ENCODE measurements at places on chromosomes 5 and 9.

DNA sequence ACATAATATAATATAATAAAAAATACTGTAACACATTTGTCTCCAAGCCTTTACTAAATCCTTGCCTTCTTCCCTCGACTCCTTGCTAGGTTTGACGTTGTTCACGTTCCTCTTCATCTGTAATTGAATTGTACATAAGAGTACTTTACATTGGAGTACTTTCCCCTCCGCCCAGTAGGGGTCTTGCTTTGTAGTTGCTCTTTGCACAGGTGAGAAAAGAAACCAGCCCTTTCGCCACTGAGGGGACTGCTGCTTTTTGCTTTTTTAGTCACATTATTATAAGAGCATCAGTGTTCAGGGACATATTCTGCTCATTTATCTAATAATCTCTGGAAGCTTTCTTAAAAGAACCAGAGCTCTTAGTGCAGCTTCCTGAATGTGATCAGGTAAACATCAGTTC lies 115.0 kb downstream of the CETN3 start:
- DNase-seq: peak; percentile 2

- DNase-seq: no peak
Measured at GRCh38 chr9:71710856-71711255, 57.5 kb downstream of the CEMIP2 start.

- DNase-seq: peak; percentile 68
Measured at GRCh38 chr5:19987612-19988361, at the start of gene CDH18. CDH18 (minus strand) TSS chr5:19988200; CDS start chr5:19838986, 149,214 bp downstream.

DNA sequence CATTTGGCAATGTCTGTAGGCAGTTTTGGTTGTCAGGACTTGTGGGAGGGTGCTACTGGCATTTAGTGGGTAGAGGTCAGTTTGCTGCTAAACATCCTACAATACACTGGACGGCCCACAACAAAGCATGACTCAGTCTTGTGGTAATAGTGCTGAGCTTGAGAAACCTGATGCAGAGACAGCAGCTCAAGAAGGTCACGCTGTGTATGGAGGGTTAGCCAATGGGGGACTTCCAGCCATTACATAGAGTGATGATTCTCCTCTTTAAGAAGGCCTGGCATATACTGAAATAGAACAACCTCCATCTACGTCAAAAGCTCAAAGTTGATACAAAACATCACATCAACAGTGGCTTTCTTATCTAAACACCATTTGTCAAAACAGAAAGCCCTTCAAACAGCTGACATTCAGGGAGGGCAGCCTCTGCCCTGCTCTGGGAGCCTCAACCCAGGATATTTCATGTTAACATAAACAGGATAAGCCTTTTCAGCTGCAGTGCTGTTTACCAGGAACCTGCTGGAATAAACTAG lies 143.0 kb downstream of the GPBP1 start:
- DNase-seq: no peak

DNA sequence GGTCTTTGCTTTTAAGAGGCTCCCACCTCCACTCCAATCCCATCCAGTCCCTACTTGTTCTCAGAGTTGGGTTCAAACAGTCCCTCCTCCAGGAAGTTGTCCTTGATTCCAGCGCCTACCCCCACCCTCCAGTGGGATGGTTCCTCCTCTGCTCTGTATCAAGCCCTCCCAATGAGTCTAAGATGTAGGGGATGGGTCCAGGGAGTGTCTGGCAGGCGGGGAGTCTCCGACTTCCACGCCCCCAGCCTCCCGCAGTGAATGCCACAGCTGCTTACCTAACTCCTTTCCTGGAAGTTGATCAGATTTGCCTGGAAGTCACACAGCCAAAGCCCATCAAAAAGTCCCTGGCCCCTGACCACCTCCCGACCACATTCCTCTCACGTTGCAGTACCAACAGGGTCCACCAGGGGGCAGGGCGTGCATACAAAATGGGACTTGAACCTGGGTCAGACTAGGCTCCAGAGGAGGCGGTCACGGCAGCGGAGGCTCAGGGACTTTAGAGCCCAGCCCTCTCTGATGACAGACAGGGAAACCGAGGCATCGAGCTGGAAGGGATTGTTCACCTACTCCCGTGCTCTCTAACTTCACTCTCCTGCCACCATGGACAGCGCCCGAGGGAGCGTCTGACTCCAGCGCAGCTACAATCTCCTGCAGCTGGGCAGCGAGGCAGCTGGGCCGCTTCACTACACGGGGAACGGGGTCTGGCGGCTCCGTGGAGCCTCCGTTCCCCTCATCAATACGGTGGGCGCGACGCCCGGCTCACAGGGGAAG lies 25.0 kb upstream of the TDRD7 start:
- DNase-seq: no peak

GRCh38 chr9:90822866-90823265 lies 21.2 kb downstream of the SYK start:
- no peak for DNase-seq

GRCh38 chr5:80990527-80990926 lies 30.4 kb downstream of the RASGRF2 start:
- no peak for DNase-seq

DNA sequence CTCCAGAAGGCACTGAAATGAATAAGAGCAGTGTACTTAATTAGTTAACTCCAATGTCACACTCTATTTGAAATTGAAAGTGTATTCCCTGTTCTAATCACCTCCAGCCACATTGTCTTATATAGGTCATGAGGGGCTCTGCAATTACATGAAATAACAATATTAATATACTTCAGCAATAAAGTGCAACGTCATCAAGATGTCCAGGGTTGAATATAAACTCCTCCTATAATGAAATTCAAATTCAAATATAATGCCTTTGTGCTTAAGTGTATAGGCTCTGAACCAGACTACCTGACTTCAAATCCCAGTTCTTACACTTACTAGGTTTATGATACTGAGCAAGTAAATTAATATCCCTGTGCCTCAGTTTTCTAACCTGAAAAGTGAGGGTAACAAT lies 195.6 kb upstream of the SMC2 start:
- DNase-seq: no peak

GRCh38 chr5:24510523-24510988 lies 134.2 kb downstream of the CDH10 start:
- DNase-seq: no peak

GRCh38 chr5:95284572-95285408 lies at the start of gene MCTP1:
MCTP1 (minus strand) TSS chr5:95285094.
- peak; percentile 26 for DNase-seq

DNA sequence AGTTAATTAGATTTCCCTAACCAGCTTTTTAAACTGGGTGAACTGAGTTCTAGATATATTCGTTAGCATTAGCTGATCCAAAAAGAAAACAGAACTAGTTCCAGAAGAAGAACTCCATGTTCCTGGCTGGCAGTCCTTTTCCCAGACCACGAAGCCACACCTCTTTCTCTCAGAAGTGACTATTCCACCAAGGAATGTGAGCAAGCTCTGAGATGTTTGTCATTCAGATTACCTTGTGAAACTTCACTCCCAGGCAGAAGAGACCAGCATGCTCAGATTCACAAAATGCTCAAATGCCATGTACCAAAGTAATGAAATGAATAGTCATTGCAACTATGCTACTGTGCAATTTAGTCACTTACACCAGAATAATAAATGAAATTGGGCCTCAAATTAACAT lies 4.4 kb upstream of the SSBP2 start:
- DNase-seq: no peak

DNA sequence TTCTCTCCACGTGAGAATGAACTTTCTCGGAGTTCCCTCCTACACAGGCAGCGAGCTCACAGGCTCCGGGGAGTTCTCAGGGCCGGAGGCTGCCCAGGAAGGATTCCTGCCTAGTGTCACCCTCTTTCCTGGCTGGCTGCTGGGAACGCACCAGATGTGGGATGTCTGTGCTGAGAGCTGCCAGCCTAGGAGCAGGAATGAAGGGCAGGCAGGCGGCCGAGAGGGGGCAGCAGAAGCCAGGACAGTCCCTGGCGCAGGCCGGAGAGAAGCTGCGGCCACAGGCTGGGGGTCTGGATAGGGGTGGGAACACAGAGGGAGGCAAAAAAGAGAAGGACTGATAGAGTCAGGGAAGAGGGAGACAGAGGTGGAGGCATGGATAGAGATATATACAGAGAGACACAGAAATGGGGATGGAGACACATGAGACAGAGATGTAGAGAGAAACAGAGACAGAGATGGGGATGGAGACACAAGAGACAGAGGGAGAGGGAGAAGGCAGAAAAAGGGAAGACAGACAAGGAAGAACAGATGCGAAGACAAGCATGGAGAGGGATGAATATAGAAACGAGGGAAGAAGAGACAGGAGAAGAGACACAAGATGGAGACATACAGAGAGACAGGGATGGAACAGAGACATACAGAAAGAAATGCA lies 25.3 kb upstream of the ENHO start:
- no peak for DNase-seq

DNA sequence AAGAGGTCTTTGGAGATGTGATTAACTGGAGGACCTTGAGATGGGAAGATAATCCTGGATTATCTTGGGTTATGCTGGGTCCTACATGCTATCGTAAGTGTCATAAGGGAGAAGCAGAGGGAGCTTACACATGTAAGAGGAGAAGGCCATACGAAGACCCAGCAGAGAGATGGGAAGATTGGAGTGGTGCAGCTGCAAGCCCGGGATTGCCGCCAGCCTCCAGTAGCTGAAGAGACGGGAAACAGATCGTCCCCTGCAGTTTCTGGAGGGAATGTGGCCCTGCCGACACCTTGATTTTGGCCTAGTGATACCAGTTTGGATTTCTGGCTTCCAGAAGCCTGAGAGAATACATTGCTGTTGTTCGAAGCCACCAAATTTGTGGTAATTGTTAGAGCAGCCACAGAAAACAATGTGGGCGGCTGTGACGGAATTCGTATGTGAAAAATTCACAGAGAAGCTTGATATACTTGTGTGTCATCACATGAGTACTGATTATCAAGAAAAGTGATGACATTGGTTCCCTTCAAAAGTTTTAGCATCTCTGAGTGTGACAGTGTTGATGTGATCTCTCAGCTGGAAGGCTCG lies 86.9 kb downstream of the CYFIP2 start:
- no peak for DNase-seq

DNA sequence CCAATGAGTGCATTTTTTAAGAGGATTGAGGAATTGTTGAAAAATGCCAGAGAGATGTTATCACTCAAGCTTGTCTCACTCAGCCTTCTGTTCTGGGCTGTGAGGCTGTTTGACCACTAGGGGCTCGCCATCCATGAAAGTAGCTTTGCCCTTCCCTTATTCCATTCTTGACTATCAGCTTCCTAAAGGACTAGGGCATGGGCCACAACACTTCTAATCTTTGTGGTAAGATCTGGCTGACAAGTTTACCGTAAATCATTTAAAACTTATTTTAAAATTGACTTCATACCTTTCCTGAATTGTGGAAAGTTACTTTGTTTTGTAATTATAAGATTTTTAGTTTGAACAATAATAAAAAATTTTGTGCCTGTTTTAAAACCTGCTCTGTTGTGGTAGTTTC lies 49.5 kb downstream of the TJP2 start:
- DNase-seq: no peak

GRCh38 chr5:78543916-78544315 lies 104.7 kb downstream of the LHFPL2 start:
- no peak for DNase-seq

DNA sequence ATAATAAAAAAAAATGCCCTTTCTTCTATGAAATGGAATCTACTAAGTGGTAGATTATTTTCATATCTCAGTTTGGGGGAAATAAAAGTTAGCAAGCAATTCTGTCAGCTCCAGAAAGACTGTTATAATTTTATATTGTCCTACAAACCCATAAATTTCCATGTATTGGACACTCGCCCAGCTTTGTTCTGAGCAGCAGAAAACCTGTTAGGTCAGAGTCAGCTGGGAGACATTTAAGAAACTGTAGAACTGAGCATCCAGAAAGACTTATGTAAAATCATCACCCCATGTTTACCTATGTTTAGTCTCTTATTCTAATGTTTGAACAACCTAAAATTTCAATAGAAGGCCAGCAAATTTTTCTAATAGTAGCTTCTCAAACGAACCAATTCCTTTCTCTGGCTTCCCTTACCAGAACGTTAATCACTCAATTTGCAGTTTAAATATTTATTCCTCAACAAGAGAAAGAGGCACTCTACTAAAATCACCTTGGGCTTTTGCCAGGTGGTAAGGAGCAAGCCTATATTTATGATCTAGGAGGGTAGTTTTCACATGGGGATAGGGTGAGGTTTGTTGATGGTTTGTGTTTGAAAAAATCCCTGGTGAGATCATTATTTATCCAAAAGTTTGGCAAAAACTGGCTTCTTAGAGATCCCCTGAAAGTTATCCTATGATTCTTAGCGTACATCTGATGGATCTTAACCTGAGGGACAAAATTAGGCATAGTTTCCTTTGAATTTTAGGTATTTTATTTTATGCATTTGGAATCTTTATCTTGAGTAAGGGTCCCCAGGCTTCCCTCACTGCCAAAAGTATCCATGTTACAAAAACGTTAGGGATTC lies 34.4 kb downstream of the MACROH2A1 start:
- DNase-seq: no peak

GRCh38 chr5:90037646-90038045 lies 371.9 kb downstream of the CETN3 start:
- DNase-seq: no peak

DNA sequence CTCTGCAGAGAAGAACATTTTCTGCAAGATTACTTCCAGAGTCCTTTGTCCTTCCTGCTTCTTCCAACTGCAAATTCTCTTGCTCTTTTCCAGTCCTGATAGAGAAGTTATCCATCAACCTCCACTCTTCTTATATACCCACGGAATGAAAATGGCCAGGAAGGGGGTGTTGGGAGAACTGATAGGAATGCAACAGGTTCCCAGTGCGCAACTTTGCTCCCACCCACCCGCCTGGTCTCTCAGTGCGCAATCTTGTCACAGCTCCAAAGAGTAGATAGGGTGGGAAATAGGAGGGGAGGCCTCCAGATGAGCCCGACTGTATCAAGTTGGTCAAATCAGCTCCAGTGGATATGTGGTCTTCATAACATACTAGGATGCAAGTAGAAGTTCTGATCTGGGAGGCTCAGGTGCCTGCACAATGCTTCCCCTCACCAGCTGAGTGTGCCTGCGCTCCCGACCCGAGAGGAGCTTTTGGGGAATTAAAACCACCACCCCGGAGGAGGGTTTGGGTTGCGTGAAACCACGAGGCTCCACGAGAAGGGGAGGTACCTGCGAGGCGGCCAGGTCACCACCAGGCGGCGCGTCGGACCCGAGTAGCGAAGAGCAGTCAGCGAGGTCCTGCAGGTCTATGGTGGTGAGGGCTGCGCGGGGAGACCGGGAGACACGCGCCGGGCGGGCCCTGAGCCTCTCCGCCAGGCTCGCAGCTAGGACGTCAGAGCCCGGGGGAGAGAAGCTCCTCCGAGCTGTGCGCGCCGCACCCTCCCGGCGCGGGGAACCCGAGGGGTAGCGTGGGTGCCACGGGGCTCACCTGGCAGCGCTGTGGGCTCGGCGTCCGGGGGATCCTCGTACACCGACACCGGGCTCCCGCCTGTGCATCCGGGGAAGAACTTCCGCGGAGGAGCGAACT lies 835 bp downstream of the MCIDAS start:
- no peak for DNase-seq

DNA sequence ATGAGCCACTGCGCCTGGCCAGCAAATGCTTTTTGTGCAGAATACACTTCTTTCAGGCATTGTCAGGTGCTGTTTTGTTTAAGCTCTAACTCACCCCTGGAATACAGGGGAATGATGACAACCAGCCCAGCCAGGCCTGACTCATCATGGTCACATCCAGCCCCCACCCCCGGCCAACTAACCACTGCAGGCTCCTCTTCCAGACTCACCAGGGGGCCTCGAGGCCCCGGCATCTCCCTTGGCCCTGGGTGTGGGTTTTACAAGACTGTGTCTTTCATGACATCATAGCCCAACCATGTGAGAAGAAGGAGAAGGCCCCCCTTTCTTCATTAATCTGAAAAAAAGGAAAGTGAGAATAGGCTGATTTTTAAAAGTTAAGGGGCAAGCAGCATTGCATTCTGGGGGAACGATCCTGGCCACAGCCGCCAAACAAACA lies 35.5 kb downstream of the OLFML2A start:
- DNase-seq: no peak

- DNase-seq: no peak
Measured at GRCh38 chr5:54514841-54515432, 2.6 kb upstream of the SNX18 start.

Data from NCI-H510A (cell line).